ENCODE measurements at places on chromosomes 12 and 14.

- DNase-seq = no peak
Observed at GRCh38 chr12:132329036-132329719, at the start of gene GALNT9. Gene GALNT9 (minus strand): TSS chr12:132329589. CDS start chr12:132329203, 386 bp downstream.

- DNase-seq = no peak
Observed at GRCh38 chr14:97791072-97791471, 993.9 kb downstream of the VRK1 start.

DNA sequence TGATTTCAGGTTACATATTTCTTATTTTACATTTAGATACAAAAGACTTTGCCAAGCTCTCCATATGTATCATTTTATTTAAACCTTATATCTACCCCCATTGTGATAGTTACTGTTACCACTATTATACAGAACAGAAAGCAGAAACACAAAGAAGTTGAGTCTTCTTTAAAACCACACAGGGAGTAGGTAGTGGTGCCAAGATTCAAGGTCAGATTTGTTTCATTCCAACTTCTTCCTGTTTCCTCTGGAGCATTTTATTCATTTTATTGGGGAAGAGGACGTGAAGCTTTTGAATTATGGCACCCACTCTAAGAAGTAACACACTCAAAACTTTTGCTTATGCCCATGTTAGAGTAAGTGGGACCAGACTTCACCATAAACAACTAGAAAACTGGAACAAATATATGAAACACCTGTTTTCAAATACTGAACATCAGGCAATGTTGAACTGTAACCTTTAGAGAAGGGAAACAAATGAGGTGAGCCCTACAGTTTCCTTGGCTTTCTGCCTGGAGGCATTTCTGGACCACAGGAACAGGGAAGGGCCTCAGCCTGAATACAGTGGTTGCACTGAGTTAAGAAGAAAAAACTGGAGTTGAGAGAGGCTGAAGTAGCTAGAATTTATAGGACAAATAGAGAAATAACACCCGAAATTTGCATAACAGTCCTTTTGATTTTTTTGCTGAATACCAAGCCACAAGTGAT, 160.4 kb upstream of the SSTR1 start:
- no peak for DNase-seq

GRCh38 chr12:124126950-124127655, 154.1 kb downstream of the ZNF664 start:
- DNase-seq = no peak

- no peak for DNase-seq
Observed at GRCh38 chr14:36506732-36507614, 13.1 kb downstream of the NKX2-1 start.

GRCh38 chr12:43208221-43208620, 343.8 kb downstream of the ADAMTS20 start:
- DNase-seq = no peak

DNA sequence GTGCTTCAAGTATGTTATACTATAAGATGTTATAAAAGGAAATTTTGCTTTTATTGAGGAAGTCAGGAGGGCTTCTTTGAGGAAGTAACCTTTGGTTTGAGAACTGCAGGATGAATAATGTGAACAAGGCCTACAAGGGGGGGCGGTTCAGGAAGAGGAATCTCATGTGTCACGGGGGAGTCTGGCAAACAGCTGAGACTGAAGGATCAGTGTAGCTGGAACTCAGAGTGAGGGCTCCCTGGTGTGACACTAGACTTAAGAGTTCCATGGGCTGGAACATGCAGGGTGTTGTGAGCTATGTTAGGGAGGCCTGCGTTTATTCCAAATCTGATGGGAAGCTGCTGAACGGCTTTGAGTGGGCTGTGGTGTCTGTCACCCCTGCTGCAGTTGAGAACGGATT, 62.3 kb downstream of the UNC79 start:
- no peak for DNase-seq

- no peak for DNase-seq
Observed at GRCh38 chr12:108773798-108774788, 42.8 kb upstream of the CORO1C start.

- DNase-seq = no peak
Observed at GRCh38 chr12:96210376-96211055, 16.3 kb downstream of the ELK3 start.

- no peak for DNase-seq
Observed at GRCh38 chr12:130665753-130666152, 50.3 kb downstream of the RIMBP2 start.

DNA sequence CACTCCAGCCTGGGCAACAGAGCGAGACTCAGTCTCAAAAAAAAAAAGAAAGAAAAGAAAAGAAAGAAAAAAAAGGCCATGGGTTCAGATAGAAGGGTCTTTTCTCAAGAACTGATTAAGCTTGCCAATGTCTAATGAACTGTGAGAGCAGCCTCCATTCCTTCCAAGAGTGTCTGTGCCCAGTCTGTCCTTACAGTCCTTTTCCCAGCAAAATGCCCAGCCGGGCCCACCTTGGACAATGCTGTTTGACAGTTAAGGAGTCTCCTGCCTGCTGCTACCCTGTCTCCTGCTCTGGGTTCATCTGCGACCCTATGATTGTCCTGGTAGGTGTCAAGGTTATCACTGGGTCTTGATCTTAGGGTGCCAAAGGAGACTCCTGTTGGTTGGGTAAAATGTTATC, 21.4 kb downstream of the SYNE3 start:
- DNase-seq = no peak

DNA sequence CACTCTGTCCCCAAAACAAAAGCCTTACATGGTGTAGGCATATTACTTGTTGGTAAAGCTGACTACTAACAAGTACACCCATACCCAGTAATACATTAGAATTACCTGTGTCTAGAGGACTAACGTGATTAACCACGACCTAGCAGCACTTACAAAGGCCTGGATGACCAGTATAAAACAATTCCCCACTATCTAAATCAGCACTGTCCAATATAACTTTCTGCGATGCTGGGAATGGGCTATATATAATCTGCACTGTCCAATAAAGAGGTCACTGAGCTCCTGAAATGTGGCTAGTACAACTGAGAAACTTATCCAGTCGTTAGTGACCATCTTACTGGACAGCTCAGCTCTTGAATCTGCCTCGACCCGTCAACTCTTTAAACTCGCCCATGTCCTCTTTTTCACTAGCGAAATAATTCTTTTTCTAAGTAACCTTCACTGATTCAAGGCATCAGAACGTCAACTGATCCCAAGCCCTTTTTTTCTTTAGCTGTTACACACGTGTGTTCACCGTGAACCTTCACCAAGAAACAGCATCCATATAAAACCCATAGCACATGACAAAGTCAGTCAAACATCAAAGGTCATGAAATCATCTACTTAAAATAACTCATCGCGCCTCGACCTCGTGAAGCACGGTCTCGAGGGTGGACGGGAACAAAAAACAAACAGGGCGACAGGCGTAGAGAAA, 905 bp upstream of the CIPC start:
- DNase-seq = no peak

DNA sequence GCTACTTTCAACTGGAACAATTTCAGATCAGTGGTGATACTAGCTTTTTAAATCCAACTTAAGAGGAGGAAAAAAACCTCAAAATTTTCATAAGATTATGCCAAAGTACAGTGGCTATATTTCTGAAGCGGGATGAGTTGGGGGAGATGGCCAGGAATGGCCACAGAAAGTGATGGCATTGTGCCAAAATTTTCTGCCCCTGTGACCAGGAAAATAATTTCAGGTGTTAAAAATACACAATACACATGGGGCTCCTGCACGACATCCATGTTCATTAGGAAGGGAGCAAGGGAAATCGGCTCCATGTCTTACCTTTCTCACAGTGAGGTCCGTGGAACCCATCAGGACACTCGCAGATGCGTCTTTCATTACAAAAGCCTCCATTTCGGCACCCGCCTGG, 53.7 kb downstream of the WIF1 start:
- no peak for DNase-seq

- DNase-seq = no peak
Observed at GRCh38 chr12:6850796-6851152, 312 bp downstream of the CDCA3 start.

DNA sequence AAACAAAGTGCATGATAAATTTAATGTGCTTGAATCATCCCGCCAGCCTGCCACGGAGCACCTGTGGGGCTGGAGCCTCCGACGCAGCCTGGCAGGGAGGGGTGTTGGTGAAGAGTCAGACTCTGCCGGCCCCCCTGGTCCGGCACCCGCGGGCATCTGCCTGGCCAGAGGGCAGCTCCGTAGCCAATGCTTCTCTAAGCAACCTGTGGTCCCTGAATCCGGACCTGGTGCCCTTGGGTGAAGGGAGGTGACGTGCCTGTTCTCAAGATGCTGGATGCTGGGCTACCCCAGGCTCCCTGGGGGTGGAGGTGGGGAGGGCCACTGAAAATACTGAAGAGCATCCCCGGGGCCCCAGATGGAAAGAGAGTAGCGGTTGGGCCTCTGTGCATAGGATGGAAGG, 158.6 kb upstream of the C14orf180 start:
- DNase-seq = no peak

GRCh38 chr14:95189367-95190132, 32.2 kb upstream of the DICER1 start:
- no peak for DNase-seq

DNA sequence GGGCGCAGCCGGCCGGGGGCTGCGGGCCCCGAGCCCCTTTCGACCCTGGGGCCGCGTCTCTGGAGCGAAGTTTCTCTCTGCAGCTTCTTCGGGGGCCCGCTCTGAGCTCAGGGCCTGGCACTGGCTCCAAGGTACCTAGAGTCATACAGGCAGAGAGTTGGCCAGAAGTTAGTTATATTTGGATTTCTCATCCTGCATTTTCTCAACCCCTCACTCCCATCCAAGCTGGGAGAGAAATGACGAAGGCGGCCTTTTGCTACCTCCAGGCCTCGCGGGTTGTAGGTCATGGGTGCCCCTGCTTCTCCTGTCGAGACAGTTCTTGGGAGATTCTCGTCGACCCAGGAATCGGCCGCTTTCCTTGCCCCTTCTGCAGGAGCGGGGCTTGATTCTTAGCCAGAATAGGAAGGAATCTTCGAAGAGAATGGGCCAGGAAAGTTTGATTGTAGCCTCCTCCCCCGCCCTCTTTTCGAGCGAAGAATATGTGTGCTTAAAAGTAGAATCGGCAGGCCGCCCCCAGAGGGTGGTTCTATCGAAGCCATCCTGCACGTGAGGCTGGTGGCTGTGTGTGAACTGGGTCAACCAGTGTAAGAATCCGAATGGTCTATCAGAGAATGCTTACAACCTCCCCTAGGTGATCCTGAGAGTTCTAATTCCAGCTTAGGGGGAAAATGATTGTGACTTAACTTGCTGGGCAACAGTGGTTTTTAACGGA, 785 bp downstream of the MLEC start:
- peak; percentile 8 for DNase-seq

DNA sequence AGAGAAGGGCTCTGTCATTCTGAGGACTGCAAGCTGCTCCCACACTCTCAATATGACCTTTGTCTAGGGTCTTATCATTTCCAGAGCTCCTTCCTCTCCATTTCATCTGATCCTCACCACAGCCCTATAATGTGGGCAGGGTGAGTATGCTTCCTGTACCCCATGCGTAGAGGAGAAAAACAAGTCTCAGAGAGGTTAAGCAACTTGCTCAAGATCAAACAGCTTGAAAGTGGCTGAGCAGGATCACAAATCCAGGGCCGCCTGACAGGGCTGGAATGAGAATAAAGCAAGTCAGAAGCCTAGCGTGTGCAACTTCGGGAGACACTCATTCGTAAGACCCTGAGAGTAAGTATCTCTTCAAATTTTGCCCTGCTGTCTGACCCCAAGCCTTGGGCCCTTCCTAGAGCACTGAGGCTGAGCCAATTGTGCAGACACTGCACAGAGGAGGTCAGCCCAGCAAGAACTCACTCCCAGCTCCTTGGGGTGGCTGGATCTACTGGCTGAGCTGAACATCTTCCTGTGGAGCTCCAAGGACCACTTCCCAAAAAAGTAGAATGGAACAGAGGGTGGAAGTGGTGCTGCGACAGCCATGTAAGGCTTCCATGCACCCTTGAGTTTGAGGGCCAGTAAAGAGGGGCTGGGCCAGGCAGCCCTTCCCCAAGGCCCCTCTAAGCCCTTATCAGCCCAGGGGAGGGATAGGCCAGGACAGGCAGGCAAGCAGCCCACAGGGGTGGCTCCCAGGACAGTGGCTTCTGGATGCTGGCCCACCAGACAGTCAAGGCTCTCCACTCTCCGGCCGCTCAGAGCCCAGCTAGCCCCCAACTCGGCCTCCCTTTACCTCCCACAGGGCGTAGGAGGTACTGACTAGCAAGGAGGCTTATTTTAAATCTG, 10.5 kb downstream of the ZFP36L1 start:
- DNase-seq = no peak

DNA sequence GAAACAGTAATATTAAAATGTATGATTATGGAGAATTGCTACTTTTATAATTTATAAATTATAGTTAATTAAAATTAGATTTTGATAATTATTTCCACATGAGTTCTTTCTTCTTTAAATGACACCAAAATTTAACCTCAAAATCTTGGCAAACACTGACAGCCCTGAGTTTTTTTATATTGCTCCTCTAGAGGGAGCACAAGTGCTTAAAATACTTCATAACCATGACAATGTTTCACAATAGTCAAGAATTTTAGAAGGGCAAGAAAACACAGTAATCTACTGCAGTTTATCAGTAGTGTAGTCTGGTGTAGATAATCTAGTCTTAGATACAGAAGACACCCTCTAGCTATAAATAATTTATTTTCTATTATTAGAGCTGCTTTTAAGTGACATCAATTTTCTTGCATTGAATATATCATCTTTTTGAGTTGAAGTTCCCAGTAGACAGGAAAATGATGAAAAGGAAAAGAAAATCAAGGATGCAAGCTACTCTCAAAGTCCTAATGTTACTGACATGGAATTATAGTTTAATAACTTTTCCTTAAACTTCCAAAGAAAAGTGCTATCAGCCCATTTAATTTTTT, 14.3 kb upstream of the PTGER2 start:
- no peak for DNase-seq

DNA sequence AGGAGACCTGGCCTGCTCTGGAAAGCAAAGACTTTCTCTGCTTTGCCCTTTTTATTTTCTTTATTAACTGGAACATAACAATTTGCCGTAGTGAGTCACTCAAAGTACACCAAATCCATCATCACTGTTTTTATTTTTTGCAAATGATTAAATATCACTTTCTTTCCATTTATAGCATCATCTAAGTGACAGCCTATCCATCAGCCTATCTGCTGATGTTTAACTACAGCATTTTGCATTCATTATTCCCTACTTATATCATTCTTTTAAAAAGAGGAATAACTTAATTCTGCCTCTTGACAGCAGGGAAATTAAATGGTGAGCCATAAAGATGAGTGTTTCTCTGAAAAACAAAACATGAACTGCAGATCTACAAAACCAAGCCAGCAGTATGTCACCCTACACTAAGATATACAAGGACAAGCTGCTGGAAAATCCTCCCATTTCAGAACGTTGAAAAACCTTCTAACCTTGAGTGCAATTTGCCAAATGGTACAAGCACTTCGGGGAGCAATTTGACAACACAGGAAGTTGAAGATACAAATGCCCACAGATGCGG, 821.3 kb upstream of the TMEM132C start:
- DNase-seq = no peak

GRCh38 chr14:77143071-77143470, 1.5 kb upstream of the ZDHHC22 start:
- no peak for DNase-seq

DNA sequence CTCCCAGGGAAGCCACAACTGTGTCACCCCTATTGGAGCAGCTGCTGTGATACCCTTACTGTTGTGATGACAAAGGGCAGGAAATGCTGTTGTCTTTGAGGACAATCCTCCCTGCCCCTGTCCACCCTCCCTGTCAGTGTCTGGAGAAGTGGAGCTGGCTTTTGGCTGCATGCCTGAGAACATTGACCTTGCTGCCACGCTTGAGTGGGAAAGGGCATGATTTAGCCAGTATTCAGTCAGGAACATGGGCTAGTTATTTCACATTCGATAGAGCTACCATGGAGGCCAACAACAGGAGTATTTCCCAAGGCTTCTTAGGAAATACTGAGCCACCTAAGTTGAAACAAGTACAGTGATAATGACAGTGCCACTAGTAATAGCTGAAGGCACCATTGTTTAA, 59.4 kb downstream of the MYRFL start:
- DNase-seq = no peak
